AG08395 (cell line): ENCODE measurements at places on chromosomes 3 and 15.

DNA sequence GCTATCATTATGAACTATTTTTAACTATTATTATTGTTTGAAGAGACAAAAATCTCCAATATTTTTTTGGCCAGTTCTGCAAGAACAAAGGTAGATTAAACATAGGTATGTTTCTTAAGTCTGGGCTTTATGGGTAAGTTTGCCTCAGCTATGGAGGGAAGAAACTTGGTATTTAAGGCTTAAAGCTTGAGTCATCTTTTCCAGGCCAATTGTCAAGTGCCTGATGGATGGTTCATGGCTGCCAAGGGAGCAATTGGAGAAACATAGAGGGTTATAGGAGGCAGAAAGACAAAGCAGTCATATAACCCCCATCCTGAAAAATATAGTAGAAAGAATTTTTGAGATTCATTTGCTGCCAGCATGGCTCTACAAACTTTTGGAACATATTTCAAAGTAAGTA is 7.2 kb upstream of the STAC start:
- peak; percentile 59 for DNase-seq

GRCh38 chr3:22979581-22979980 is 223.5 kb upstream of the UBE2E2 start:
- no peak for DNase-seq

DNA sequence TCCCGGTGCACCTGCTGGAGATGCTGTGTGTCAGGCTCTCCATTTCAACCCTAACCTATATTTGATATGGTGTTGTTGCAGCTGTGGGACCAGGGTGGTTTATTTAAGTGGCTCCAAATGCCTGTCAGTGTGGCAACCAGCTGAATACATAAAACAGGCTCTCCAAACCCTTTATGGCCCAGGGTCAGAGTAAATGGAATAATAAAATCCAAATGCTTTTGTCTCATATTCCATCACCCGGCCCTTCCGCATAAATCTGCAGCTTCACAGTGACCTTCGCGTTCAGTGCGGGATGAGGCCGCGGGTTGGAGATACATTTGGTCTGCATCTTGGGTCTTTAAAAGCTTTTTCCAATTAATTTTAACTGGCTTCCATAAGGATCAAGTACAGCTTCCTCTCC is 382.1 kb upstream of the NR2F2 start:
- no peak for DNase-seq

DNA sequence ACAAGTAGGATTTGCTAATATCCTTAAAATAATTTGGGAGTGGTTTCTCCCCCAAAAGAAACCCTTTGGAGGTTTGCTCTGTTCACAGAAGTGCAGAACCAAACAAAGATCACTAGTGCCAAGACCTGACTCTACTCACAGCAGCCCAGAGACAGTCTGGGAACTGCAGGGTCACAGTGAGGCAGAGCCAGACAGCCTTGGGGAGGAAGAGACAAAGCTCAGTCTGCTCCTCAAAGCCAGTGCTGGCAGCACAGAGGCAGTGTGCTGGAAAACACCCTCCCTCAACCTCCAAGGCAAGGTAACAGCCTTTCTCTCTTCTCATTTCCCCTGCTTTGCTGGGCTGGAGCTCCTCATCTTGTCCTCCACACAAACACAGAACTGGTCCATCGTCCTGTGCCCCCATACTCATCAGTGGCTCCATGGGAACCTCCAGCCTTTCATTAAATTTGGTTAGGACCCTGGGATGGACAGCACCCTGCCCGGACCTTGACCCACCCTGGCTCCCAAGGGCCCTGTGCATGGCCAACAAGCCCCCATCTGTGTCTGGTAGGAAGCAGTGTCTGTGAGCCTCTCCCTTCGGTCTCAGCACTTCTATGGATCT is 12.6 kb downstream of the RAB6B start:
- DNase-seq: no peak

DNA sequence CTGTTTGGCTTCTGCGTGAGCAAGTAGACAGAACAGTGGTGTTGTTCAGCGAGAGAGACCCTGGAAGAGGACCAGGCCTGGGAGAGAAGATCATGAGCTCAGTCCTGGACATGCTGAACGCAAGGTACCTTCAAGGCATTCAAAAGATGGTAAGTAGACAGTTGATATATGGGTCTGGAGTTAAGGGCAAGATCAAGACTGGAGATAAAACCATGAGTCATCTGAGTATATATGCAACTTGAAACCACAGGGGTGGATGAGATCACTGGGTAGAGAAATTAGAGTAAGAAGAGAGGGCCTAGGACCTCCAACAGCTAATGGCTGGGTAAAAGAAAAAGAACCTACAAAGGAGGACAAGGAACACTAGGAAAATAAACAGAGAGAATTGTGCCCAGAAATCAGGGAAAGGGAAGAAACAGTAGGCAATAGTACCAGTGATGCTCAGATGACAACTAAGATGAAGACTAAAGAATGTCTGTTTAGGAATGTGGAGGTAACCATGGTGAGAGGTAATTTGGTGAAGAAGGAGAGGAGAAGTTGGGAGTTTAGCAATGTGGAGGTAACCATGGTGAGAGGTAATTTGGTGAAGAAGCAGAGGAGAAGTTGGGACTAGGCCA is 343.2 kb upstream of the ADAMTS9 start:
- peak; percentile 40 for DNase-seq

- no peak for DNase-seq
Observed at GRCh38 chr3:194150252-194150934, 14.4 kb downstream of the HES1 start.

DNA sequence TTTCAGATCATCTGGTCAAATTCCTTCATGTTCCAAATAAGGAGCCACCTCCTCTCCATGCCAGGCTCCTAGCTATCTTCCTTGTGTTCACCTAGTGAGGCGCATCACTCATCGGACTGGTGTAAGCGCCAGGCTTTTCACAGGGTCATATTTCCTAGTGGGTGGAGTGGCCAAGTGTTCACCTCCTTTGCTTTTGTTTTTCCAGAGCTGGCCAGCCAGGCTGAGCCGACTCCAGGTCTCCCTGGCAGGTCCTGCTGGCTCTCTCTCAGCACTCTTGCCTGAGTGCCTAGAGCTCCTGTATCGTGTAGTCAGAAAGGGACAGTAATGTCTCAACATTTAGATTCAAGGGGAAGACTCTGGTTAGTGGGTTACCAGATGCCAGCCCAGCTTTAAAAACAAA is 31.0 kb downstream of the HEG1 start:
- DNase-seq: no peak

- peak; percentile 67 for DNase-seq
Observed at GRCh38 chr15:68693071-68693470, 114.3 kb downstream of the CORO2B start.

GRCh38 chr15:77538793-77539497 is 93.8 kb downstream of the LINGO1 start:
- DNase-seq: no peak

DNA sequence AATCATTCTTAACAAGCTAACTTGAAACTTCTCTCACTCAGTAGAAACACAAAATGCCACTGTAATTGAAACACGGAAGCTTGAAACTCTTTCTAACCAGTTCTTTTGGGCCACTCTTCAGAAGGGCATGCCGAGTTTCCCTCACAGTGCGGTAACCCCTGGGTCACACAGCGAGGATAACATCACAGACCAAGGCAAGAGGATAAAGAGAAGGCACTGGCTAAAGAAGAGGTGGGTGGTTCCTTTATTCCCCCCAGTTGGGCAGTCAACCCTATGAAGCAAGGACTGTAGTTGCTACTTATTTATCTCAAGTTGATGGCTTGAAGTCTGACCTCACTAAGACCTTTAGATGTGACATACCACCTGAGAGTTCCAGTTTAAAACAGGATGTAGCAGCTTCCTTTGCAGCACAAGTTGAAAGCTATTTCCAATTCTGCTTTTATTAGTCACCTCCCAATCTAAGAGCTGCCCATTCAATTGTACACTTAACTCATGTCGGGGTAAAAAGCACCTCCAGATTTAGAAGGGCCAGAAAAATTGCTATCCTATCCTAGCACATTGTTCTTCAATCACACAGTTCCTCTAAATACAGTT is 272.4 kb downstream of the TIGIT start:
- DNase-seq: no peak

GRCh38 chr3:139732729-139733128 is 55.0 kb upstream of the NMNAT3 start:
- no peak for DNase-seq
